HAP-1 (cell line): ENCODE measurements at places on chromosomes 1 and 21.

- DNase-seq = peak; percentile 86
Measured at GRCh38 chr1:25232866-25233784, 823 bp upstream of the SYF2 start.

GRCh38 chr21:33058957-33059356, 11.0 kb upstream of the OLIG1 start:
- no peak for DNase-seq

DNA sequence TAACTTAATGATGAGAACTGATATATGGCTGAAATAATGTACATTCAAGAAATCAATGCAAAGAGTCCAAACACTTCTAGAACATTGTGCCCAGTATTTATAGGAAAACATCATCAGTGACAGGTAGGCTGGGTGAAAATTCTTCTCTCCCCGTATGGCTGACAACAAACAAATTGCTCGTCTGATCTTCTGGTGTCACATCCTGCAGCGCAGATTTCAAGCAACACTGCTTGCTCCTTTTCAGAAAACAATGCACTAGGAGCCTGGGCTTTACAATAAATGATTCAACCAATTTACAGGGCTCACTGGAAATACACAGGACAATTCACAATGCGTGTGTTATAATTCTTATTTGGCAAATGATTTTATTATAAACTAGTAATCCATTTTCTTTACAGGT, 185.3 kb downstream of the RERE start:
- no peak for DNase-seq

GRCh38 chr1:102772831-102773230, 335.5 kb downstream of the COL11A1 start:
- no peak for DNase-seq

DNA sequence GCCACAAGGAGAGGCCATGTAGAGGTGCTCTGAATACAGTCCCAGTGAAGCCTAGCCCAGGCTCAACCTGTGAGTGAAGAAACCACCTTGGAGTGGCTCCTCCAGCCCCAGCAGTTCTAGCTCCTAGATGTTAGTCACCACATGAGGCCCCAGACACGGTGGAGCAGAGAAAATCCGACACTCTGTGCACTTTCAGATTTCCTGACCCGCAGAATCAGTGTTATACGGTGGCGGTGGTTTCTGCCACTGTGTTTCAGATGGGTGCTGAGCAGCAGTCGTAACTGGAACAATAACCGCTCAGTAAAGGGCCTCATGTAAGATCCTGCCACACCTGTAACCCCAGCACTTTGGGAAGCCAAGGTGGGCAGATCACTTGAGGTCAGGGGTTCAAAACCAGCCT, 36.1 kb upstream of the ZBTB8A start:
- DNase-seq = no peak

- no peak for DNase-seq
Measured at GRCh38 chr1:94234615-94235014, 2.8 kb downstream of the ARHGAP29 start.

DNA sequence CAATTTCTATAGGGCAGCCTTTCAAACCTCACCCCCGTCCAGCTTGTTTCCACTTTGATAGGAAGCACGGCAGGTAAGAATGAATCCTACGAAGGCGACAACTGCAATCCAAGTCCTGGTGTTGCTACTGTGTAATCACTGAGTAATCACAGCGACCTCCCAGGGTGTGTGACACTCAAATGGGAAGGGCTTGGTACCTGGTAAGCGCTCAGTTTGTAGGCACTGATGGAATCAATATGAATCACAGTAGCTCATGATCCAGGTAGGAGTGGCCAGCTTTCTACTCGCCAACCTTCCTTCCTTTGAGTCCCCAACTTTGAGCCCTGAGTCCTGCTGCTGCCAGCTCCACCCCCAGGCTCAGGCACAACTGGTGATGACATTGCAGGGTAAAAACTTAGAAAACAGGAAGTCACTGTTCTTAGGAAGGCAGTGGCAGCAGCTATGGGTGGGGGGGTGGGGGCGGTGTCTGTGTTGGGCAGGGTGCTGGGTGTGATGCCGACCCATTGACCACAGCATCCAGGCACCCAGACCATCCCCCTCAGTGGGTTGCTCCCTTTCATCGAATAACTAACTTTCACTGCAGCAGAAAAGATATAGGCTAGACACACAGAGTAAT, 70.7 kb downstream of the CD247 start:
- no peak for DNase-seq

DNA sequence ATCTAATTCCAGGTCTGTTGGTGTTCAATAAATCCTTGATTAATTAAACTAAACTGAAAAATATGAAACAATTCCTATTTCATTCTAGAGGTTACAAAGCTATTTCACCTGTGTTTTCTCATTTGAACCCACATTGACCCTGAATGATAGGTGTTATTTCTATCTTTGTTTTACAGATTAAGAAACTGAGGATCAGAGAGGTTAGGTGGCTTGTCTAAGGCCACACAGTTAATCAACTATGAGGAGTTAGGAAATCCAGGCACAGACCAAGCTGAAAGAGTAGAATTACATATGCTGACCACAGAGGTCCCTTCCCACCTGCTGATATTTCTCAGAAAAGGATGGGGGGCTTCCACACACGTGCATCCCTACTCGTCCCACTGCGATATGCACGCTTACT, 487 bp downstream of the PIGR start:
- no peak for DNase-seq

- no peak for DNase-seq
Measured at GRCh38 chr1:184409011-184409410, 22.2 kb downstream of the C1orf21 start.

- DNase-seq = no peak
Measured at GRCh38 chr21:35197992-35198431, 148.9 kb upstream of the RUNX1 start.

DNA sequence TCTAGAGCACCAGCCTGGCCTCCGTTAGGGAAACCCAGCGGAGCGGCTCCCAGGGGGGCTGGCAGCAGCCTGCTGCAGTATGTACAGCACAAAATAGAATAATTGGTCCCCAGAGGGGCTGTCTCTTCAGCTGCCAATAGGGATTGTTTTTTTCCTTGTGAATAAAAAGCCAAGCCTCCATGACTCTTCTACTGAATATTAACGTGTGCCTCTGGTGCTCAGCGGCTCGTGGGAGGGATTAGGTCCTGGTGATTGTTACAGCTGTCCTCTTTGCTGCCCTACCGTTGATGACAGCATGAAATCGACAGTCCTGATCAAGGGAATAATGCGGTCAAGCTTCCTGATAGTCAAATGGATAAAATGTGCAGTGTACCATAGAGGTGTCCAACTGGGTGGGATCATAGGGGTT, 190.7 kb upstream of the RUNX1 start:
- no peak for DNase-seq

- no peak for DNase-seq
Measured at GRCh38 chr1:241749041-241749944, 97.2 kb downstream of the WDR64 start.

DNA sequence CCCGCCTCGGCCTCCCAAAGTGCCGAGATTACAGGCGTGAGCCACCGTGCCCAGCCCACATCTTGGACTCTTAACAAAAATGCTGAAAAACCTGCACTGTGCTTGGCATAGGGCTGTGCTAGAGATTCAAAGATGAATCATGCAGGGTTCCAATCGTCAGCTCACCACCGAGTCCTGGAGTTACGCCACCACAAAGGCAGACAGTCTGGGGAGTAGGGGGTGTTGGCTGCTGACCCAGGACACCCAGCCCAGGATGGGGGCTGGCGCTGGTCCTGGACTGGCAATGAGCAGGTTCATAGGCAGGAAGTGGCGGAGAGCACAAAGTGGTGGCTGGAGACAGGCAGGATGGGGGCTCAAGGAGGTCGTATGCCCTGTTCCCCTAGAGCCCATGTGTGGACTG, 16.0 kb downstream of the PSRC1 start:
- DNase-seq = no peak

GRCh38 chr1:247331172-247331524, 519 bp downstream of the ZNF496 start:
- peak; percentile 85 for DNase-seq

GRCh38 chr1:94542088-94542870, 720 bp upstream of the F3 start:
- no peak for DNase-seq

GRCh38 chr1:68633141-68633919, 136.4 kb upstream of the DEPDC1 start:
- no peak for DNase-seq

DNA sequence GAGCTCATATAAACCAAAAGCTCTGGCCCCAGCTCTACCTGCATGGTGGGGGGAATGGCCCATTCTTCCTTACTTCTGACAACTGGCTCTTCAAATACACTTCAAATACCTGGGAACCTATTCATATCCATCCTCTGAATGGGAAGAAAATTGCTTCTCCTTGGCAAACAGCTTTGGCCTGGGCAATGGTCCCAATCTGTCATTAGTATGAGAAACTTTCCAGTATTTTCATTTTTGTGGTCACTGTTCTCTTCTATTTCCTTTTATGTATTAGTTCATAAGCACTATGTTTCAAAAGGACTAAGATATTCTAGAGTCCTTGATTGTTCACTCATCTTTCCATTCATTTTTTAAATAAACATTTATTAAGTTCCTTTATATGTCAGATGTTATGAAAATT, 5.2 kb upstream of the HSD3B2 start:
- DNase-seq = no peak

GRCh38 chr1:69377507-69377906, 190.2 kb upstream of the LRRC7 start:
- DNase-seq = no peak

- DNase-seq = no peak
Measured at GRCh38 chr1:27940870-27941560, 6.2 kb downstream of the SMPDL3B start.

- DNase-seq = no peak
Measured at GRCh38 chr1:205075642-205076155, 8.6 kb downstream of the TMEM81 start.

DNA sequence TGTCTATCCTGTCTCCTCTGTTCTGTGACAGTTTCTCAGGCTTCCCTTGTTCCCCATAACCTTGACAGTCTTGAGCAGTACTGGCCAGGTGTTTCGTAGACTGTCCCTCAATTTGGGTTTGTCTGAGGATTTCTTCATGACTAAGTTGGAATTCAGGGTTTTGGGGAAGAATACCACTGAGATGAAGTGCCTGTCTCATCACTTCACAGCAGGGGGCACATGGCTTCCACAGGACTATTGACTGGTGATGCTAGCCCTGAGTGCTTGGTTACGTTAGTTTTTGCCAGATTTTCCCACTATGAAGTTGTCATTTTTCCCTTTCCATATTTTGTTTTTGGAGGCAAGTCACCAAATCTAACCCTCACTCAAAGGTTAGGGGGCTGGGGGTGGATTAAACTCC, 45.7 kb downstream of the CDCP2 start:
- no peak for DNase-seq

- DNase-seq = no peak
Measured at GRCh38 chr1:221729771-221730330, 12.0 kb downstream of the DUSP10 start.

DNA sequence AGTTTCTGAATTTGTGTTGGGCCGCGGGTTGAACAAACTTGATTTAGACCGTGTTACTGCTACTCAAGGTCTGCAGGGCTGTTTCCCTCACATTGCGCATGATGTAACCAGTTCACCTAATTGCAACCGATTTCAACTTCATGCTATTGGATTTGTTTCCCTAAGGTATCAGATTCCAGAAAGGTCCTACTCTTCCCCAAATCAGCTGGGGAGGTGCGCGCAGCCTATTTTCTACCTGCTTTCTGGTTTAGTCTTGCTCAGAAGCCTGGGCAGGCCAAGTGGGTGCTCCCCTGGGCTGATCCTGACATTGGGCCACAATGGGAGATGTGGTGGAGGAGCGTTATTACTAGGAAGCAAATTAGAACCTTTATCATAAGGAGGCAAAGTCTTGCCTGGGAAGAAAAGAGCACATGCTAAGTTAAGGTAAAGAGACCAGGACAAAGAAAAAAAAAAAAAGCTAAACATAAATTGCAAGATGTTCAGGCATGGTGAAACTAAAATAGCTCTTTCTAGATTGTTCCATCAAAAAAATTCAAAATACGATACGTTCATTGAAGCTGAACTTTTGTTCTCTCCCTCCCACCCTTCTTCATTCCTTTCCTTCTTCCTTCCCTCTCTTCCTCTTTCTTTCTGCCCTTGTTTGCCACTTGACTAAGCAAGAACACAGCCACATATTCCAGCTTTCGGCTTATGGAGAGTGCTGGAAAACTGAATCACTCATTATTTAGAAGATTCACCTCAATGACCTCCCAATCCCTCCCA, 28.8 kb upstream of the TARBP1 start:
- DNase-seq = no peak

GRCh38 chr1:165354739-165355138, 1.8 kb downstream of the LMX1A start:
- no peak for DNase-seq

GRCh38 chr1:19484798-19485361, 459 bp downstream of the CAPZB start:
- peak; percentile 59 for DNase-seq

GRCh38 chr21:31236528-31236927, 107.5 kb downstream of the TIAM1 start:
- DNase-seq = no peak

- no peak for DNase-seq
Measured at GRCh38 chr1:159748370-159748769, 32.4 kb upstream of the DUSP23 start.

- DNase-seq = no peak
Measured at GRCh38 chr1:221511797-221512196, 230.1 kb downstream of the DUSP10 start.

DNA sequence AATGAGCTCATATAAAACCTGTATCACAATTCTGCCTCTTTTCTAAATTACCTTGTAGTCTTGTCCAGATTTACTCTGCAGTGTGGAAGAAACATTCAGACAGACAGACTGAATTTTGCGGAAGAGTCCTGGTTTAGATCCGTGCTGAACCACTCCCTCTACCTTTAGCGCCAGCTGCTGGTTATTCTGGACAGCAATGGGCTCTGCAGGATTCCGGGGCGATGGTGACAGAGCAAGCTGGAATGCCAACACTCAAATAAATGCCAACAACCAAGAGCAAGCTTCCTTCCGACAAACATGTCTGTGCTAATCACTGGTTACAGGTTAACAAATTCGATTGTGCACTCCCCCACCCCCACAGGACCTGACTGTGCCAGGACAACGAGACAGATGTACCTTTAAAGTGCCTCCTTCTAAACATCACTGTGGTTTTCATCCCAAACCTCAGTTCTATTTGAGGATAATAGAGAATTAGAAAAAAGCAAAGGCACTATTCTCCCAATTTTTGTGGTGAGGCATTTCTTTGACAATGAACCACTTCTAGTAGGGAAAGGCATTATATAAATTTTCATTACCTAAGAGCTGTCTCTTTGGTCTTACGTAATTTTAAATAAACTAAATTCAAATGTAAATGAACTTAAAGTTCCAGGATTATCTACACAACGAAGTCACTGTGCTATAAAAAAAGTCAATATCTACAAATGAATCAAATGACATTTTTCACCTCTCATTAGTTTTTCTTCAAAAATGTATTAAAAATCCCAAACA, 90.4 kb downstream of the INTS7 start:
- DNase-seq = peak; percentile 80
